ENCODE measurements at places on chromosomes 3 and 15. TPM values are rescaled to one million over a fixed set of nuclear protein-coding genes. Genes with fewer than 3 reads are reported as not detected.

DNA sequence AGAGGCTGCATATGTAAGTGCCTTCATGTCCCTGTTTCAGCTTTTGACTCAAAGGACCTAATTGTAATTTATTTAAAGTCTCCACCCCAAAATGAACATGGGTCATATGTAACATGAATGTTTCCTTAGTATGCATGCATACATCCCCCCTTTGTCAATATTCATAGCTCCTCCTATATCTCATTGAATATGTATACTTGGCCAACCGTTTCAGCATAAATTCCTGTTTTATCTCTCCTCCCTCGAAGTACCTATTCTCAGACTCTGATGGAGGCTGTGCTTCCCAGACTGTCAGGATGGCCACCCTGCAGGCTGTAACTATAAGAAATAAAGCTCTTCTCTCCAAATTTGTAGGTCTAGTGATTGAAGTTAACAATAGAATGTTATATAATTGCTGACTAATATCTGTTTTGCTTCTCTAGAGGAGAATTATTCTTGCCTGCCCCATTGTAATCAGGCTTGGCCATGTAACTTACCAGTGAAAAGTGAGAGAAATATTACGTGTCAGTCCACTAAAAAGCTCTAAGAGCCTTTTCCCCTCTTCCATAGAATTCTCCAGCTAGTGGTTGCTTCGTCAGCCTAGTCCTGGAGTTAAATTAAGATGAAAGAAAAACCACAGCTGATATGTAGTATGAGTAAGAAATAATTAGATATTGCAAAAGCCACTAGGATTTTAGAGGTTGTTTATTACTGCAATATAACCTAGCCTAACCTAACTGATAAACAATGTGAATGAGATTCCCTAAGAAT is 245.1 kb downstream of the ZNF385D start:
- no peak for DNase-seq

The NAALADL2 gene
- 8.7 TPM for total RNA-seq

The GUCA1C gene
- not detected for total RNA-seq

GRCh38 chr15:68442041-68442440 is 10.1 kb upstream of the ITGA11 start:
- DNase-seq = no peak

The ADCY5 gene
- not detected for total RNA-seq

GRCh38 chr3:108420926-108421325 is 89.5 kb downstream of the MYH15 start:
- DNase-seq = peak; percentile 77

The KIF23 gene
- 107 TPM for total RNA-seq

The GLCE gene
- total RNA-seq = 14.1 TPM

The IRAK2 gene
- total RNA-seq = 12.7 TPM

DNA sequence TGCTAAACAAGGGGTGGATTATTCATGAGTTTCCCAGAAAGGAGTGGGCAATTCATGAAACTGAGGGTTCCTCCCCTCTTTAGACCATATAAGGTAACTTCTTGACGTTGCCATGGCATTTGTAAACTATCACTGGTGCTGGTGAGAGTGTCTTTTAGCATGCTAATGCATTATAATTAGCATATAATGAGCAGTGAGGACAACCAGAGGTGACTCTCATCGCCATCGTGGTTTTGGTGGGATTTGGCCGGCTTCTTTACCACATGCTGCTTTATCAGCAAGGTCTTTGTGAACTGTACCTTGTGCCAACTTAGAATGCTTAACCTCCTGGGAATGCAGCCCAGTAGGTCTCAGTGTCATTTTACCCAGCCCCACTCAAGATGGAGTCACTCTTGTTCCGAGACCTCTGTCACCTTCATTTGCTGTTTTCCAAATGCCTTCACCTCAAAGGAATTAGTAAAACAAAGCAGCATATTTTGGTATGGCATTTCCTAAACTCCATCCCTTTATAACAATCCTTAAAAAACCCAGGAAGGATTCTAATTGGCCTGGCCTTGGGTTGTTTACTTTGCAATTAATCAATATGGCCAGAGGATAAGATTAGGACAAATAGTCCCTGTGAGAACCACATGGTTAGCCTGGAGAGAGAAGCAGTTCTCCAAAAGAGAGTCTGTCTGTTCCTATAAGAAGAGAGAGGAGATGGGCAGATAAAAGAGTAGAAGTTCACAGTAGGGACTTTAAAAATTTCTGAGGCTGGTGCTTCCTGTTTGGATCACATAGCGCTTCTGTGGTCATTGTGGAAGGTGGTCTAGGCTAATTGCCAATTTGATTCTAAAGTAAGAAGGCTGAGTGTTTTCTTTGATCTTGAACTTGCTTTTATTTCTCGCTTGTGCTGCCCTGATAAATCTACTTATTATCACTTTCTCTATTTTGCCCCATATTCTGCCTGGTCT is 155.2 kb upstream of the EOMES start:
- no peak for DNase-seq

- DNase-seq = no peak
Measured at GRCh38 chr3:141499284-141499683, 12.5 kb downstream of the RASA2 start.

DNA sequence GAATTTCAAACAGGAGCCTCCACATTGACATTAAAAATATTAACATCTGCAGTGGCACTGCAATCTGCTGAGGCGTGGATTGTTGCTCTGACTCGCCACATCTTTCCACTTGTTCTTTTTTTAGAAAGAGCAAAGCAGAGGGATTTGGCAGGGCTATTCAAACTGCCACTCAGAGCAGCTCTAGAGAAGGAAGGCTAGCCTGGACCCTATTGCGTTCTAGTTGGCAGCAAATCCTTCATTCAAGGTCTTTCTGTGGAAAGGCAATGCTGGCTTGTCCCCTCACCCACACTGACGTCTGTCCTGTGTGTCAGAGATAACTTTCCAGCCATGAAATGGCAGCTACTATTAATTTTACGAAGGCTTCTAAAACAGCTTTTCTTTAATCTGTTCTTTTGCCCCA is 483.2 kb upstream of the SGO1 start:
- DNase-seq = no peak

The SCG5 gene
- total RNA-seq = 1.8 TPM

The FANCD2OS gene
- total RNA-seq = not detected
